ACHN (cell line): ENCODE measurements at places on chromosomes 11 and 22.

DNA sequence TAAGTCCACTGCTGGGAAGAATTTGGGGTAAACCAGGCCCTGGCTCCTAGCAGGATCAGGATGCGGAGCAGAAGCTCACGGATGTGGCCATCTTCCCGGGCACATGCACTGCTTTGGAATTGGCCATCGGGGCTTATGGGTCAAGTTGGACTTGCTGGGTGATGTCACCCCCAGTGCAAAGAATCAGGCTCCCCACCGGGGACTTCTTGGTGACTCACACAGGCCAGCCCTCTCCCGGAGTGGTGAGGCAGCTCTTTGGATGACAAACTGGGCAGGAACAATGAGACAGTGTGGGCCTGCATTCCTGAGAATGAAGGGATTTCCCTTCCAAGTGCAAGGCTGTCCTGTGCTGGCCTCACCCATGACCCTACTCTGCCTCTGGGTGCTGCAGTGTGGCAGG is 128.8 kb upstream of the ANO1 start:
- DNase-seq = peak; percentile 56

- DNase-seq = no peak
Observed at GRCh38 chr11:67500484-67500821, 4.7 kb downstream of the PITPNM1 start.

DNA sequence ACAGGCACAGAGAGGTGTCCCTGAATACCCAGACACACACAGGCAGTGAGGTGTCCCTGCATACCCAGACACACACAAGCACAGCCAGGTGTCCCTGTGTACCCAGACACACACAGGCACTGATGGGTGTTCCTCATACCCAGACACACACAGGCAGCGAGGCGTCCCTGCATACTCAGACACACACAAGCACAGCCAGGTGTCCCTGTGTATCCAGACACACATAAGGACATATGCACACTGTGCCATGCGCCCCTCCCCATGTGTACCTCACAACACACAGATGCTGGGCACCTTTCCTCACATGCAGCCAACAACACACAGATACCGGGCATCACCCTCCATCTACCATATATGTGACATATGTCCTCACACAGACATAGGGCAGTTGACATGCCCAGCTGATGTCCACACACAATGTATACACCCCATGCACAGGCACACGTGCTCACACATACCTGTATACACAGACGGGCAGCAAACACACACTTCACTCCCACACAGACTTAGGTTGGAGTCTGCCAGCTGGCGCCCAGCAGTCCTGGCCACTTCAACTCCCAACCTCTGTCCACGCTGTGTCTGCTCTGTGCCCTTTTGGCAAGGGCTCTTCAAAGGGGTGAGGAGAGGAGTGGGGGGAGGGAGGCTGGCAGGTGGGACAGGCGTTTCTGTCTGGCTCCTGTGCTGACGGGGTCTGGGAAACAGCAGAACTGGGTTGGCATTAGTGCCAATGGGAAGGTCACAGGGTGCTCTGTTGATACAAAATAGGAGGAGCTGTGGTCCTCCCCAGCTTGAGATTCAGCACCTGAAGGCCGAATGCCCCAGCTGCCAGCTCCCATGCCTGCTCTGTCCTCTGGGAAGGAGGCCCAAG is 69.4 kb upstream of the ALX4 start:
- no peak for DNase-seq

DNA sequence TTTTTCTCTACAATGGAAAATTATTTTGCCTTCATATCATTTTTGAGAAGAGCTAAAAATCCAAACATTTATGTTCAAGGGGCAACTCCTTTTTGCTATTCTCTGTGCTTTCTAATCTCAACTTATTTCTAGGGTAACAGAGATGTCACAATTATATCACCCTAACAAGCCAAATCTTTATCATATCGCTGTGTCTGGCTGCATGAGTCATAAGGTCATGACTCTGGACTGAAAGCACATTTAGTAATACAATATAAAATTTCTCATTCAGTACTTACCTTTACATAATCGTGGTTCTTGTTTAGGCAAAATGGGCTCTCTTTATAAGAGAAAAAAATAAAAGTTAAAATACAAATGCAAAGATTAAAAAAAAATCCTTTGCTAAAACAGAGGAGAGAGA is 326.0 kb downstream of the CASP12 start:
- DNase-seq = no peak

DNA sequence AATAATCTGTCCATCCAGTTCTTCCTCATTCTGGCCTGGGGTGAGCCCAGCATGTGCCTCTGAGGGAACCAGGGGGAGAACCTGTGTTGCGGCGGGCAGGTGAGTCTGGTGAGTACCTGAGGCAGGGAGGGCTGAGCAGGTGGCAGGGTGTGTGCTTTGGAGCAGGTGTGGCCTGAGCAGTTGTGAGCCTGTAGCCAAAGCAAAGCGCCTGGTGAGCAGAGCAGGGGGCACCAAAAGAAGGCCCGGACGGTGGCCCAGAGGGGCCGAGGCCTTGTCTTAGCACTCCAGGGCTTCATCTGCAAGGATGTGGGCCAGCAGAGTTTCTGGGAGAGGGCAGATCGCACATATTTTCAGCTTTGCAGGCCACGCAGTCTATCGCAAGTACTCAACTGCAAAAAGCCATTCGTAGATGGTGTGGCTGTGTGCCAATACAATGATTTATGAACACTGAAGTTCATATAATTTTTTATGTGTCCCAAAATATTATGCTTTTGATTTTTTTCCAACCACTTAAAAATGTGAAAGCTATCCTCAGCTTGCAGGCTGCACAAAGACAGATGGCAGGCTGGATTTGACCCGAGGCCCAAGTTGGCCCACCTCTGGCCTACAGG is 8.7 kb downstream of the GLB1L2 start:
- DNase-seq = no peak

GRCh38 chr22:20186183-20186870 is 35.5 kb upstream of the CCDC188 start:
- DNase-seq = no peak

DNA sequence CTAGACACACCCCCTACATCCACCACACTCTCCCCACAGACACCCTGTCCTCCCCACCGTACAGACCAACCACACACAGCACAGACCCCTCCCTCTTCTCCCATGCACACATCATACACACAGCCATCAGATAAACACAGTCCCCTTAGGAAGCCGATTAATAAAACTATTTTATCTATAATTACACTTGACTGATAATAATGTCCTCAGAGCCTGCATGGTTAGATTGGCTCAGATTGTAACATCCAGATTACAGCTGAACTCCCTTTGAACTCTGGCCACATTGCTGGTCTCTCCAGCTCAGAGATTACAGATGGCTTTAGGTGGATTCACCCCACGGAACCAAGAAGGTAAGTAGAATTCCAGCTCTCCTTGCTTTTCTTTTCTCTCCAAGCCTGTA is 9.5 kb upstream of the ELF5 start:
- no peak for DNase-seq

GRCh38 chr22:31818481-31819392 is 64.9 kb downstream of the DEPDC5 start:
- peak; percentile 46 for DNase-seq

- DNase-seq = no peak
Observed at GRCh38 chr11:45880772-45881570, 4.5 kb upstream of the MAPK8IP1 start.

DNA sequence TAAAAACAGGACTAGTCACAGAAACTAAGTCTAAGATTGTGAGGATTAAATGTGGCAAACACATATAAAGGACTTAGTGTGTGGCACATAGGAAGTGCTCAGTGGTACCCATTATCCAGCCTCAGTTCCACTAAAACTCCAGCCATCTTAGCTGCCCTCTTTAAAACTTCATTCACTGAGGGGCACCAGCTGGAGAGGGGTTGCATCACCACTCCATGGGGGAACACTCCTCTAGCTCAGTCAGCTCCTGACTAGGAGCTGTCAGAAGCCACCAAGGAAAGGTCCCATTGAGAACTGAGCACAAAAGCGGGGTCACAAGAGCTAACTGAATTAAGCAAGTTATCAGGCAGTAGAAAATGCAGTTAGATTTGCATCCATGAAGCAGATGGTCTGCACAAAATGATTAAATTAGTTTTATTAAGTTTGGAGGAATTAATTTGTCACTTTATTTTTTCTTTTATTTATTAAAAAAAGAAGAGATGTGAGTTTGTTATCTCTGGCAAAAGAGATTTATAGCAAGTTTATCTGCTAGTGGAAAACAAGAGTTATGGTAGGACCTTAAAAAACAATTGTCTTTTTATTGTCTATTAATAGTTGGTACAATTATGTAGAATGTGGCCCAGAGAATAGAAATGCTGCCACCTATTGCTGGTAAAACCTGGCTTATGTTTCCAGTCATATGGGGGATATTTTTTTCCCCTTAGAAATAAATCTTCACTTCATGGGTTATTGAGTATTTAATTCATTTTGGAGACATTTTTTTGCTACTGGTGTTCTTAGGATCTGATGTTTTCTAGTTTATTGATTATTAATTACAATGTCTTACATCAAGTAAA is 95.7 kb downstream of the NAV2 start:
- DNase-seq = no peak

DNA sequence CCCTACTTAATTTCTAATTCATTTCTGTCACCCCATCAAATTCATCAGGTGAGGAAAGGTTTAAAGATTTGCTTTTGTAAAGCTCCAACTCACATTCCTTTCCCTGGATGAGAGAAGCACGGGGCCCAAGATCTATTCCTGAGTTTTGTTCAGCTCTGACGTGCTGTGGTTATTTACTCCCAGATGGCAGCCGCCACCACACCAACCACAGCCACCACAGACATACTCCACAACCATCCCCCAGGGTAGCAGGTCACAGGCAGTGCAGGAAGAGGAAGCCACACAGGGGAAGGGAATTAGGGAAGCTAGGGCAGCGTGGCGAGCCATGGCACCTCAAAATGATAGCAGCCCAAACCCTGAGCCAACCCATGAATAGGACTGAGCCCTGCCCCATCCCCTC is 63.5 kb upstream of the CSNK2A3 start:
- peak; percentile 66 for DNase-seq

DNA sequence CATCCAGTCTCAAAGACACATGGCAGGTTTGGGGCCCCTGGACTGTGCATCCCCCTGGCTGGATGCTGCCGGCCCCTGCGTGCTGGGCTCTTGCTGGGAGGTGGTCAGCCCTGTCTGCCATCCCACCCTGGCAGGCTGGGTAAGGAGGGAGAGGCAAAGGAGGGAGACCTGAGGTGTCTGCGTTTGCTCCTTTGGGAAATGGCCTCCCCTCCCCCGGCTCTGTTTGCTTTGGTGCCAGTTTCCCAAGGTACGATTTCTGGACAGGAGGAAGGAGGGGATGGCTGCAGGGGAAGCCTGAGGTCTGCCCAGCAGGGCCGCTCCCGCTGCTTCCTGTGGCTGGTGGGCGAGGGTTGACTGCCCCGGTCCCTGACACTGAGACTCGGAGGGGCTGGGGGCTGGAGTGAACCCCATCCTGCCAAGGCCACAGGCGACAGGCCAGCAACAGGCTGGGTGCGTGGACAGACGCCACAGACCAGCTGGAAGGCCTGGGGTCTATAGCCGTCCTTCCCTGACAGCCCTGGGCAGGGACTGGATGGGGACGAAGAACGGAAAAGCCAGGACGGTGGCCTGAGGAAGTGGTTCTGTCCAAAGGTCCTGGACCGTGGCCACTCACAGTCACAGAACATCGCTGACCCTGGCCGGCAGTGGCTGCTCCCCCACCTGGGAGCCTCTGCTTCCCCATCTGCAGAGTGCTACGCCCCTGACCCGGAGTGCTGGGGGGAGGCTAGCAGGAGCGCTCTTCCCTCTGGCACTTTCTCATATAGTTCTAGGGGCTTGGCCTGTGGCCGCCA is 38.0 kb downstream of the OSBPL5 start:
- no peak for DNase-seq

DNA sequence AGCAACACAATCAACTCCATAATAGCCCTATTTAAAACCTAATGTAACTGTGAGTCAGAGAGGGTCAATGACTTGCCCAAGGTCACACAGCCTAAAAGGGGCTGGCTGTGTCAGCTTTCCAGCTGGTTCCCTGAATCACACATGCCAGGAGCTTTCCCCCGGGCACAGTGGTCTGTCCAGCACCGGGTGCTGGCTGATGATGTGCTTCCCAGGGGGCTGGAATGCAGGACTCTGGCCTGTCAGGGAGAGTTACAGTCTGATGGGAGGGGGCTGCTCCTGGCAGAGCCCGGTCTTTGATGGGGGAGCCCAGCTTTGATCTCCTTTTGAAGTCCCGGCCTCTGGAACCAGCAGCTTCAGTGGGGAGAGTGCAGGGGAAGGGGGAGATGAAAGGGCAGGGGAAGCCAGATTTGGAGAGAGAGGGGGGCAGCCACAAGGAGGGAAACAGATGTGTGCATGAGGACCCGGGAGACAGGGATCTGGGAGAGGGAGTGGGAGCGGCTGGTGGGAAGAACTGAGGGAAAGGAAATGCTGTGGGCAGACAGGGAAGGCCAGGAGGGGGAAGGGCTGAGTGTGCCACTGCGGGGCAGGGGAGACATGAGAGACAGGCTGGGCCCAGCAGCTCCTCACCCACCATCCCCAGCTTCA is 102.7 kb downstream of the NECTIN1 start:
- no peak for DNase-seq

DNA sequence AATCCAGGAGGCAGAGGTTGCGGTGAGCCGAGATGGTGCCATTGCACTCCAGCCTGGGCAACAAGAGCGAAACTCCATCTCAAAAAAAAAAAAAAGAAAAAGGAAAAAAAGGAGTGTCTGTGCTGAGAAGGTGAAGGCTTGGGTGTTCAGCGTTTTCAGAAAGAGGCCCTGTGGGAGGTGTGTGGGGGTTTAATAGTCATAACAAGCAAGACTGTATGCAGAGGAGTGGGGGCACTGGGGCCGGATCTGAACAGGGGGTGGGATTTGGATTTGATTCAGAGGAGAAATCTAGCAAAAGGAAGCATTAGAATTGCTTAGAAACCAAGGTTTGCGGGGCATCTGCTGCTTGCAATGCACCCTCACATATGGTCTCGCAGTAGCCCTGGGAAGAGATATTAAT is 136.0 kb downstream of the FEZ1 start:
- DNase-seq = no peak

GRCh38 chr11:34343153-34343552 is 14.7 kb downstream of the ABTB2 start:
- peak; percentile 96 for DNase-seq

DNA sequence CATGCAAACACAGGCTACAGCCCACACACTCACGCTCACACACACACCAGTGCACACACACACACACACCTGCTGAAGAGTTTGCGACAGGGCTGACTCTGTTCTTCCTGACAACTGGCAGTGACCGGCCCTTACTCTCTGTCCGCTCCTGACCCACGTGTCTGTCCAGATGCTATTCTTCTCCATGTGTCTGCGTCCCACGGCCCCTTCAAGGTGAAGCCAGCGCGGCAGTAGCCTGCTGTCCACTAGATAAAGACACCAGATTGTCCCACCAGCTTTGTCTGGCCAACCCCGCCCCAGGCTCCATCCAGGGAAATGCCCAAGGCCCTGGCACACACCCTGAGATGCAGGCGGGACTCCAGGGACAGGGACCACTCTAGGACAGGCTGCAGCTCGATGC is 713.9 kb downstream of the BRD1 start:
- no peak for DNase-seq

GRCh38 chr11:67261946-67262681 is 4.2 kb upstream of the GRK2 start:
- DNase-seq = no peak

- no peak for DNase-seq
Observed at GRCh38 chr11:4559527-4560440, 14.8 kb downstream of the OR52M1 start.
